Esophagus squamous epithelium (tissue), 5 donors: ENCODE measurements at places on chromosomes 4 and X. TPM values are rescaled to one million over a fixed set of nuclear protein-coding genes. Genes with fewer than 3 reads are reported as not detected.
A peak's percentile ranks its signal among the peaks of the same experiment; 100 is the strongest.

DNA sequence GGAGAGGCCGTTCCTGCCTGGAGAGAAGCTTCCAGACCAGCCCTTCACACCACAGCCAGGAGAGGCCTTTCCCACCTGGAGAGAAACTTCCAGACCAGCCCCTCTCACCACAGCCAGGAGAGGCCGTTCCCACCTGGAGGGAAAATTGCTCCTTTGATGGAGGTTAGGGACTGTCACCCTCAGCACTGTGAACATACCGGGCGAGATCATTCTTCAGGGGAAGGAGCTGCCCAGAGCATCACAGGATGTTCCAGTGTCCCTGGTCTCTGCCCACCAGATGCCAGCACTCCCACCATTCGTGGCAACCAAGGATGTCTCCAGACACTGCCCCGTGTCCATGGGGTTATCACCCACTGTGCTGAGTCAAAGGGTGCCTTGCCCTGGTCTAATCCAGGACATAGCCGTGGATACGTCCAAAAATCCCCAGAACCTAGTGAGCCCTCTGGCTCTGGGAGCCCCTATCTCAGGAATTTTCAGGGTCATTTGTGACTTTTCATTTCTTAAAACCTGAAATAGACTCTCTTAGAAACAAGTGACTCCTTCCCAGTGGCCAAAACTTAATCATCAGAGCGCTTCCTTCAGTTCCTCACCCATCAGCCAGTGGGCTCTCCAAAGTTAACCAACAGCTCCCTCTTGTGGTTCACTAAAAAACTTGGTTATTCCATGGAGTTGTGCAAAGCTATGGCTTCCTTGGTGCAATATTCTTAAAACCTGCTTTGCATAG, 80.2 kb downstream of the CRMP1 start:
- no peak for DNase-seq

Gene ARMCX2
- 2.7 TPM for total RNA-seq

Gene USP17L10
- not detected for total RNA-seq

Gene CFP
- total RNA-seq, result 1.8 TPM

DNA sequence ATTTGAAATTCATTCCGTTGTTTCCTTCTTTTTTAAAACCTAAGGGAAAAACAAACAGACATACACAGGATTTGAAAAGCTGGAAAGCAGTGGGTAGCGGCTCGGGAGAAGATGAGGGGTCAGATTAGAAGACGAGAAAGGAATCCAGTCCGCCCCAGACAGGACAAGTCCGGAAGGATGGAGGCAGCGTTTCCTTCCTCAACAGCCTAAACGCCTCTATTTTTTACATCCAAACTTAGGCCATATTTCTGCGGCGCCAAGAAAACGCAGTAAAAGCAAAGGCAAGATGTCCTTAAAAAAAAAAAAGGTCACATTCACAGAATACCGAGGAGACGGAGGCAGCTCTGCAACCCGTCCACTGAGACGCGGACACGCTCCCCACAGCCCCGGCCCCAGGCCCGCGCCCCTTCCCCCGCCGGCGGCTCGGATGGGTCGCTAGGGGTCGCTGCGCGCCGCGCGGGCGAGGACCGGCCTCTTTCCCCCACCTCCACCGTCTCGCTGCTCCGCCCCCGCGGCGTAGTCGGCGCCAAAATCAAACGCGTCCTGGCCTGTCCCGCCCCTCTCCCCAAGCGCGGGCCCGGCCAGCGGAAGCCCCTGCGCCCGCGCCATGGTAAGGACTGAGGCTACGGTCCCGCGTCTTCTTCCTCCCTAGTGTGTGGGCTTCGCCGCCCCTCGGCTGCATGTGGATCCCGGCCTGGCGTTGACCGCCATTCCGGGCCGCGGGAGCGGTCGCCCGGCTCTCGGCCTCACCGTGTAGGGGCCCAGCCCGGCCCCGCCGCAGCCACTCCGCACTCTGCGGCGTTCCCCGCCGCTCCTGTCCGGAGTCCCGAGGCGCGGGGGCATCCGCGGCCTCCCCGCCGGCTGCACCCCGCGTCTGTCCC, at the start of gene MND1:
Gene MND1, plus strand, starts transcription at position 558 of the 881 bp plus-strand sequence. Its CDS starts 50 bp downstream, at position 608.
- peak; percentile 7 for DNase-seq
